ENCODE measurements at places on chromosomes 6 and 20. TPM values are rescaled to one million over a fixed set of nuclear protein-coding genes. Genes with fewer than 3 reads are reported as not detected.

Gene MEA1
- 89.3 TPM for total RNA-seq

Gene CFAP61
- not detected for total RNA-seq

Gene PGC
- total RNA-seq: 0.60 TPM

Gene VSX1
- not detected for total RNA-seq

Gene HRH3
- not detected for total RNA-seq

Gene SAPCD1
- total RNA-seq: 16.7 TPM

Gene PAK1IP1
- total RNA-seq: 37.4 TPM

Gene PNPLA1
- total RNA-seq: not detected

Gene MATN4
- total RNA-seq: 2.1 TPM

Gene MUC21
- not detected for total RNA-seq

Gene BANF2
- not detected for total RNA-seq

Gene KIF25
- not detected for total RNA-seq

Gene VTA1
- total RNA-seq: 52.4 TPM

Gene FKBP1C
- 2.7 TPM for total RNA-seq

Gene BLCAP
- total RNA-seq: 30.9 TPM

Gene SPATA25
- total RNA-seq: 0.59 TPM

Gene PAK5
- not detected for total RNA-seq
